ENCODE measurements at places on chromosomes 1 and 21.

- no peak for DNase-seq
Observed at GRCh38 chr1:60436186-60436585, 362.6 kb upstream of the C1orf87 start.

GRCh38 chr1:80457409-80457808 is 1343.3 kb upstream of the ADGRL2 start:
- DNase-seq = no peak

DNA sequence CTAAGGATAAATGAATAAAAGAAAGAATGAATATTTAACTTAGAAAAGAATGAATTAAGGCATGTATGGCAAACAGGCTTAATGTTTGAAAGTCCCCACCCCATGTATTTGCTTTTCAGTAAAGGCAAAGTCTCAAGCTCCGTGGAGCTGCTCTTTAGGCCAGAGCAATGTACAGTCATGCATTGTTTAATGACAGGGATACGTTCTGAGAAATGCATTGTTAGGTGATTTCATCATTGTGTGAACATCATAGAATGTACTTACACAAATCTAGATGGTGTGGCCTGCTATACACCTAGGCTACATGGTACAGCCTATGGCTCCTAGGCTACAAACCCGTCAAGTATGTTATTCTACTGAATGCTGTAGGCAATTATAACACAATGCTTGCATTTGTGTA is 51.6 kb upstream of the SPATA6 start:
- DNase-seq = no peak

GRCh38 chr1:226424221-226425003 is 16.5 kb upstream of the PARP1 start:
- no peak for DNase-seq

DNA sequence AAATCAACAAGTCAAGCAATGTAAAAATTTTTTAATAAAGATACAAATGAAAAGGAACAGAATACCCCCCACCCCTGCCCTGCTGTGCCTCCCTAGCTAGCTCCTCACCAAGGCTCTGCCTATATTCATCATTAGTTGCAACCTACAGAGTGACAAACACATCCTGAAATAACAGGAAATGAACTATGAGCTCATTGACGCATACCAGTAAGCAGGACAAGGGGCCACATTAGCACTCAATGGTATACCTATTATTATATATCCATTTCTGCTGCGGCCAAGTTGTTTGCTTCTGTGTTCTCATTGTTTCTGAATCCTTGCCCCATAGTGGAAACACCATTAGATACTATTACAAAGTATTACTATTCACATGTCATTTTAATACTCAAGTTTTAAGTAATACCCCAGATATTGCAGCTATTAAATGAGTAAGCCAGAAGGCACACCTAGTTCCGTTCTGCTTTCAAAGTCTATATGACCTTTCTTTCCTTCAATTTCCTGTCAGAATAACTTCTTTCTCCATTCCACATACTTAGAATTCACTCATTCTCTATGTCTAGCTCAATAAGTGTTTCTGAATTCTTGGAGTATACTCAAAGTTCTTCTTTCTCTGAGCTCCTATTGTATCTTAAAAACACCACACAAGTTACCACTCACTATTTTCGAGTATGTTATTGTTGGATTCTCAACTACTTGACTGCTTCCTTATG is 1214.9 kb downstream of the PLA2G4A start:
- no peak for DNase-seq

DNA sequence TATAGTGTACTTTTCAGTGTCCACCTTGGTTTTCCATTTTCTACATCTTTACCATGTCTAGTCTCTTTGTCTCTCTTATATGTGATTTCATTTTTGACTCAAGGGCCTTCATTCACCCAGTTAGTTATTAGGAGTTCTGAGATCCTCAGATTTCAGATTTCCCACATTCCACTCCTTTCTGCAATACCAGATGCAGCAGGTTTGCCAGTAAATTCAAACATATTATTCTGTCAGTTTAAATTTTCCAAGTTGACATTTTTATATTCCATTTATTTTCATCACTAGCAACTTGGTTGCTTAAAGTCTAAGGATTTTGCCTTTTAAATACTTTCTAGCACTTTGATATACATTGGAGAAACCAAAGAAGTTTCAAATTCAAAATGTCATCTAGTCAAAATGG is 42.4 kb downstream of the ABL2 start:
- no peak for DNase-seq

GRCh38 chr1:224959656-224960055 is 30.2 kb downstream of the DNAH14 start:
- DNase-seq = no peak

DNA sequence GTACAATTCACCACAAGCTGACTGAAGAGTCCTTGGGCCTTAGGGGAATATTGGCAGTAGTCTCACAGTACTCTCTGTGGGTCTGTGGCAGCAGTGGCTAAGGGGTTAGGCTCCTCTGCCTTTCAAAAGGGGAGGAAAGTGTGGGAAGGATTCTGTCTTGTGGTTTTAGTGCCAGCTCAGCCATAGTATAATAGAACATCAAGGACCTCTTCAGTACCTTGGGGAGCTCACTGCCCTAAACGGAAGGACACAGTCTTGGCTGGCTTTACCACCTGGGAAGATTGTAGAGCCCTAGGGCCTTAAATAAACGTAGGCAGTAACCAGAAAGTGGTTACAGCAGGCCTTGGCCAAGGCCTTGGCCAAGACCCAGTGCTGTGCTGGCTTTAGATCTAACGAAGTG is 265.7 kb downstream of the COL11A1 start:
- DNase-seq = no peak

GRCh38 chr1:103900005-103900404 is 150.3 kb downstream of the AMY1C start:
- no peak for DNase-seq

GRCh38 chr1:154798645-154799044 is 71.4 kb downstream of the KCNN3 start:
- DNase-seq = no peak

DNA sequence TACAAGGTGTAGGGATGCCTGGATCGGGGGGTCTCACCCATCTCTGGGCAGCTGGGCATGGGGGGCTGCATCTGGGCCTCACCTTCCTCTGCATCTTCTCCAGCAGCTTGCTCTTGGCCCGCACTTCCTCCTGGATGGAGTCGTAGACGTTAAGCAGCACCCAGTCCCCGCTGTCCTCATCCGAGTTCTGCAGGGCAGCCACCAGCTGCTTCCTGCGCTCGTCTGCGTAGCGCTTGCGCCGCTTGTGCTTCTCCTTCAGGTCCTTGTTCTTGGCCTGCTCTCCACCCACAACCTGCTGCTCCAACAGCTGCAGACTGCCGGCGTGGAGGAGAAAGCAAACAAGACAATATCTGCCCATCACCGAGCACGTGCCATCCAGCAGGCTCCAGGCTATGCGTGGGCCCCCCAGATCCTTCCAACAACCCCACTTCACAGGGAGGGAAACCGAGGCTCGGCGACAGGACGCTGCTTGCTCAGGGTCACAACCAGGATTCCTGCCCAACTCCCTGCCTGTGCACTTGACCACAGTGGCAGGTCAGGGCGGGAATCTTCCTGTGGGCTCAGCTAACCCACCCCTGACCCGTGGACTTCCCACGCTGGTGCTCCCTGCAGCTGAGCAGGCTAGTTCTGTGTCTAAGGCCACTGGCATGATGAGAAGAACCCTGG is 21.5 kb upstream of the DDOST start:
- DNase-seq = no peak

GRCh38 chr1:4573526-4573925 is 80.9 kb upstream of the AJAP1 start:
- DNase-seq = no peak

- no peak for DNase-seq
Observed at GRCh38 chr1:17274186-17275170, 25.6 kb downstream of the PADI3 start.

- DNase-seq = no peak
Observed at GRCh38 chr1:203219934-203220333, 9.5 kb downstream of the CHIT1 start.
